ENCODE measurements at places on chromosomes 12 and 14.

GRCh38 chr12:115267464-115267863 lies 583.5 kb upstream of the TBX3 start:
- no peak for DNase-seq

GRCh38 chr12:27186022-27186839 lies 57.9 kb upstream of the STK38L start:
- DNase-seq = no peak

DNA sequence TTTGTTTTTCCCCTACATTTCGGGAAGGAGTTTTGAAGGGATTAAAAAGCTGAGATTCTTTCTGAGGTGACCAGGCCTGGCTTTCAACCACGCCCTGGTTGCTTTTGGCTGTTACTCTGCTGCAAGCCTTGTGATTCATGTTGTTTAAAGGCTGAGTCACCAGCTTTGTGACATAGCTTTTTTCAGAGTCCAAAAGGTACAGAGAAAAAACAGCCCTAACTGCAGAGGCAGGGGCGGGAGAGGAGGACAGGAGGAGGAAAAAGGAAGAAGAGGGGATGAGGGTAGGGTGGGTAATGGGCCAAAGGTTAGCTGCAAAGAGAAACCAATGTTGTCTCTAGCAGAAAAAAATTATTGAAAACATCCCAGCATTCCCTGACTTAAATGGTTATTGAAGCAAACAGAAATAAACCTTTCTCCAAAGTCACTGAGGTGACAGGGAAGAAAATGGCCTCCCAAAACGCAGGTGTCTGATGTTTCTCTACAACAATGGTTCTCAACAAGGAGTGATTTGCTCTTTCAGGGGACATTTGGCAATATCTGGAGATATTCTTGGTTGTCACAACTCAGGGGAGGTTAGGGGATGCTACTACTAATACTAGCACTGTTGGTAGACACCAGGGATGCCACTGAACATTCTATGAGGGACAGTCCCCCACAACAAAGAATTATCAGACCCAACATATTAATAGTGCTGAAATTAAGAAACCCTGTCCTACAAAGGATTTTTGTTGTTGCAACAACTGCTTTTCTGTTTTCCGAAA lies 2.1 kb upstream of the UBC start:
- no peak for DNase-seq

DNA sequence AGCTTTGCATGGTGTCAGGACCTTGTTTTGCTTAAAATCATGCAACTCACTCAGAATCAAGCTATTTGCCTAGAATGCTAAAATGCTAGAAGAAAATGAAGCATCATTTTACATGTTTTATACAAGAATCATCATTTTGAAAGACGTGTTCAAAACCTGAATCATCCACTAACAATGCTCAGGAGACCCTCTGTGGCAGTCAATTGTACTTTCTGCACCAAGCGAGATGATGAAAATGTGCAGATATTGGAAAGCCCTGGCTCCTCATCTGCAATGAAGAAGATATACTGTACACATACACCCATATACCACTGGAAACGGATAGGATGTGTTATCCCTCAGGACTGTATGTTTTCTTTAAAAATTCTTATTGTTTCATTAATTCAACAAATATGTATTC lies 92.7 kb downstream of the DYRK2 start:
- DNase-seq = no peak

DNA sequence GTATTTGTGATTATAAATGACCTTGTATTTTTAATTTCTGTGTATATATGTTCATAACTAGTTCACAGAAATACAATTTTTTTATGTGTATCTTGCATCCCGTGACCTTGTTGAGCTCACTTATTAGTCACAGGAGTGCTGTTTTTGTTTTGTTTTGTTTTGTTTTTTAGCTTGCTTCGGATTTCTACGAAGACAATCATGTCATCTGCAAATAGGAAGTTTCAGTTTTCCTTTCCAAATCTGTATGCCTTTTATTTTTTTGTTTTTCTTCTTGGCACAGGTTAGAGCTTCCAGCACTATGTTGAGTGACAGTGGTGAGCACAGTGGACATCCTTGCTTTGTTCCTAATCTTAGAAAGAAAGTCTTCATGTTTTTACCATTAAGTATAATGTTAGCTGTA lies 229.2 kb upstream of the GARIN6 start:
- no peak for DNase-seq

- DNase-seq = no peak
These were observed 42.0 kb upstream of the ELK3 start for GRCh38 chr12:96152164-96152563.

DNA sequence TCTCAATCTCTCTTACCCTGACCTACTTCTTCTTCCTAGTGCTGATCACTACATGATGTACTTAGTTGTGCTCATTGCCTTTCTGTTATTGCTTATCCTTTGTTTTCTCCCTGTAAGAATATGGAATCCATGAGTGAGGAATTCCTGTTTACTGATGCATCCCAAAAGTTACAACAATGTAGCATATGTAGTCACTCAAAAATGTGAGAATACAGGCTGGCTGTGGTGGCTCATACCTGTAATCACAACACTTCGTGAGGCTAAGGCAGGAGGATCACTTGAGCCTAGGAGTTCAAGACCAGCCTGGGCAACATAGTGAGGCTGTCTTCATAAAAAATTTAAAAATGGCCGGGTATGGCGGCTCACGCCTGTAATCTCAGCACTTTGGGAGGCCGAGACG lies 8.0 kb upstream of the WDR20 start:
- DNase-seq = no peak

- no peak for DNase-seq
These were observed 305 bp upstream of the SLC16A7 start for GRCh38 chr12:59595565-59595882.

DNA sequence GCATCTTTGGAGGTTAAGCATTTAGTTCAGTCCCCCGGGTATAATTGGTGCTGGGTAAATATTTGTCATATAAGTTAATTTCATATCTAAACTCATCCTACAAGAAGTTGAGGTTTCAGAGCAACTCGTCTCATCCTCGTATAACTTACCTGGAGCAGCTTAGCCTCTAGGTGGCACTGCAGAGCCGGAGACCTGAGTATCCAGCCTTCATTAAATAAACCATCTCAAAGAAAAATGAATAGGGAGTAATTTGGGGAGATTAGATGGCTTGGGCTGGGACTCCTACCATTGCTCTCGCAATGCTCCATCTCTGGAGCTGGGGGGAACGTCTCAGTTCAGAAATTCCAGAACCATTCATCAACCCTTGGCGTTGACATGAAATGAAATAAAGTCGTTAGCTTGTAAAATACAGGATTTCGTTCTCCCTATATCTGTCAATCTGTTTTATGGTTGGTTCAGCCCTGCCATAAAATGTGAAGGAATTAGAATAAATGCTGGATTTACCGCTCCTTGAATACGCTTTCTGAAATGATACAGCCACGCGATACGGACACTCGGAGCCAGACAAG lies 122.9 kb upstream of the TMEM132D start:
- DNase-seq = peak; percentile 60

GRCh38 chr12:106369624-106370346 lies 12.2 kb downstream of the POLR3B start:
- no peak for DNase-seq
